ENCODE measurements at places on chromosomes 13 and 19.

DNA sequence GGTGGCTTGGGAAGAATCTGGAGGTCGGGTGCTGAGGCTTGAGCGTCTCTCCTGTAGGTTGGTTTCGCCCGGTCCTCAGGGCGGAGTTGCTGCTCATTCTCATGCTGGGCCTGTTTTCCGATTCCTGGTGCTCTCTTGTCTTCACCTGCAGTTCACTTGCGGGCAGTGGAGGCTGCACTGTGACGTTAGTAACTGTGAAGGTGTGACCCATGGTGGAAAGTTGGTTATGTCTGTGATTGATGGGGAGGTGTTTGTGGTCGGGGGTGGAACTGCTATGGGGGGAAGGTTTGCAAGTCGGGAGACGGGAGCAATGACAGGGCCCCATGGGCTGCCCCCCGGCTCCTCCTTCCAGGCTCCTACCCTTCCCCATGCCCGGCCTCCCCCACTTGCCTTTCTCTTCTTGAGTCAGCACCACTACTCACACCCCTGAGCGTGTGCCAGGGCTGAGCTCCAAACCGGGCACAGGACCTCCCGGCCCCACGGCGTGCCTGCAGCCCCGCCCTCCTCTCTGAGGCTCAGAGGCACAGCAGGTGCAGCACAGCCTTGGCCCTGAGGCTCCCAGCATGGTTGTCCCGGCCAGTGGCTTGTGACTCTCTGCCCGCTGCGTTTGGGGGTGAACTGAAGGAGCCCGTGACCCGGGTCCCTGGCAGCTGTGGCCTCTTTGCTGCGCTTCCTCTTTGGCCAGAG, 79.1 kb downstream of the ATP11A start:
- DNase-seq = no peak

GRCh38 chr19:6424195-6424938, at the start of gene KHSRP:
KHSRP (minus strand) TSS chr19:6424811; CDS start chr19:6424701, 110 bp downstream.
- DNase-seq = no peak

DNA sequence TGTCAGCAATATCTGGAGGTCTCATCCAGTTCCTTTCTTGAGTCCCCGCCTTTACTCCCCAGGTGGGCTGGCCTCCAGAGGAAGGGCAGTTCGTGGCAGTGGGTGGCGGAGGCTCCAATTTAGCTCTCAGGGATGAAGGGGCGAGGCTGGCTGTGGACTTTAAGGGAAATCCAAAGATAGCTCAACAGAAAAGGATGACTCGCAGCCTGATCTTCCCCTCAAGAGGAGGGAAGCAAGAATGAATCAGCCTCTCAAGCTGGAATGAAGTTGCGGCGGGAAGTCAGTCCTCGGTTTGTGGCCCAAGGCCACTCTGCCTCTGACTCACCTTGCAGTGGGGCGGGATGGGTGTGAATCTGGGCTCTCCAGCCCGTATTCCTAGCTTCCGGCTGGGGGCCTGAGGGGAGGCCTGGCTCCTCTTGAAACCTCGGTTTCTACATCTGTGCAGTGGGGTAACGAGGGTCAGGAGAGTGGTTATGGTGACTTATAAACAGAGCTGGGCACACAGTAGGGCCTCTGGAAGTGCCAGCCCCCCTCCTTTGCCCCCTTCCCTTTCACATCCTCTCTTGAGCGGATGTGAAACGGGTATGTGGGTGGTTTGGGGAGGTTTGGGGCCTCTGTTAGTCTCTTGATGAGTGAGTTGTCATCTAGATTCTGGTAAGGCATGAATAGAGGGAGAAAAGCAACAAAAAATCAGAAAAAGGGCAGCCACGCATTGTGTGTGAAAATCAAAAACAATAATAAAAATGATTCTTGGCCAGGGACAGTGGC, 10.5 kb upstream of the SMG9 start:
- no peak for DNase-seq

GRCh38 chr13:27383104-27383921, 41.1 kb upstream of the GTF3A start:
- DNase-seq = no peak

DNA sequence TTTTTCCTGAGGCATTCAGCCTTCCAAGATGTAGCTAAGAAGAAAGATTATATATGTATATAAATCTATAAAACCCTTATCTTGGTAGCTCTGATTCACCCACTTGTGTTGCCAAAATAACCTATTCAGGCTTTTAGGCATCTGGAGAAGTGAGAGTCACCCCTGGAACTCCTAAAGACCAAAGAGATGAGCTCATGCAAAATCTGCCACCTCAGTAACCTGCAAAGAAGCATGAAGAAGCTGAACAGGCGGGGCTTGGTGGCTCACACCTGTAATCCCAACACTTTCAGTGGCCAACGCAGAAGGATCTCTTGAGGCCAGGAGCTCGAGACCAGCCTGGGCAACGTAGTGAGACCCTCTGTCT, 393.7 kb downstream of the FOXO1 start:
- no peak for DNase-seq

GRCh38 chr13:28173793-28174192, 35.4 kb downstream of the PAN3 start:
- no peak for DNase-seq

- DNase-seq = no peak
These were observed 18.2 kb downstream of the ARHGAP33 start for GRCh38 chr19:35793381-35794165.

DNA sequence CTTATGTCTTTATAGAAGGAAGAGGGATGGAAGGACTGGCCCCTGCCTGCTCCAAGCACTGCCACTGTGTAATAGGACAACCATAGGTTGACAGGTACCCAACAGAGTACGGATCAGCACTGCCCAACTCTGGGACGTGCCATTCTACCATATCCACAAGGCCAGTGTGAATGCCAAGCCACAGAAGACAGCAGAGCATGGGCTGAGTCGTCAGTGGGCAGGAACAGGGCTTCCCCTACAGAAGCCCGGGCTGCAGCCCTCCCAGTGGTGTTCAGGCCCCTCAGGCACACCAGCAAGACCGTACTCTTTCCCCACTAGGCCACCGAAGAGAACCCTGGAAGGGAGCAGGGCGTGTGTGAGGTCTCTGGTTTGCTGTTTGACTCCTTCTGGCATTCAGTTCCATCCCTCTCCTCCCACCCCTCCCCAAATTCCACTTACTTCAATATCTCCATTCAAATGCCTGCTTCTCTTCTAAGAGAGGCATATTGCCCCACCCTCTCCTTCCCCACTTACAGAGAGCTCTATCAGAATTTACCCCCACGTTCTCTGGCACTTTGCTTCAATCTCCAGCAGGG, 209.4 kb downstream of the FOXO1 start:
- DNase-seq = no peak

GRCh38 chr13:42102961-42103865, 54.8 kb downstream of the DGKH start:
- no peak for DNase-seq

DNA sequence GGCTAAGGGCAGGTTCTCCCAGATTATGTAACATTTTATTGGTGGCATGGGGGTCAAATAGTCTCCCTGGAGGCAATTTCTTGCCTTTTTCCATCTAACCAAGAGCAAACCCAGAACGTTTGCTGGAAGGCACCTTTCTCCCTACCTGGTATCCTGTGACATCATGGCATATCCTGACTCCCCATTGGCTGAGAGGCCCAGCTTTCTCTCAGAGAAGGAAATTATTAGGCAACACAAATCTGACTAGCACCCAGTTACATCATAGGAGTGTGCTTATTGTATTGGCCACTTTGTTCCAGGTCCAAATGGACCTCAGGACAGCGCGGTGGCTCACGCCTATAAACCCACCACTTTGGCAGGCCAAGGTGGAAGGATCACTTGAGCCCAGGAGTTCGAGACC, 13.0 kb downstream of the NTN5 start:
- DNase-seq = no peak

- DNase-seq = no peak
These were observed 212.8 kb downstream of the RFC3 start for GRCh38 chr13:34030782-34031181.

- DNase-seq = no peak
These were observed 36.9 kb upstream of the DCUN1D2 start for GRCh38 chr13:113527272-113527958.

DNA sequence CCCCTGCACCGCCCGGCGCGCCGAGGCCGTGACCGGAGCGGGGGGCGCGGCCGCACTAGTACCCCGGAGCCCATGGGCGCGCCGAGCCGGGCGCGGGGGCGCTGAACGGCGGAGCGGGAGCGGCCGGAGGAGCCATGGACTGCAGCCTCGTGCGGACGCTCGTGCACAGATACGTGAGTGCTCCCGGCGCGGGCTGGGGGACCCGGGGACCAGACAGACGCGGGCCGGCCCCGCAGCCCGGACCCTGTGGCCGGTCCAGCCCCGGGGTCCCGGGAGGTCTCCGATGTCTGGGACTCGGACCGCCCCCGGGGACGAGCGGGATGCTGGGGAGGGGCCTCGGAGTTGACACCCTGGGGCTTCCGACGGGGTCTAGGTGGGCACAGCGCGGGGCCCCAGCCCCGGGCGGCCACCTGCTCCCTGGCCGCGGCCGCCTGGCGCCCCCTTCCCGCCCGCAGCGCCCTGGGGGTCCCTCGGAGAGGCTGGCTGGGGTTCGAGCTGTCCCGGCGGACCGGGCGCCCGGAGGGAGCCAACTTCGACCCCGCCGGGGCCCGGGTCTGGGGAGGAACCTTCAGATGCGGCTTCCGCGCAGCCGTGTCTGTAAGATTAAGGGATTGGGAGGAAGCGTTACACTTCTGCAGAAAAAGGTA, 568 bp downstream of the ATP11A start:
- no peak for DNase-seq

- no peak for DNase-seq
These were observed 288.5 kb downstream of the IRS2 start for GRCh38 chr13:109497917-109498316.

DNA sequence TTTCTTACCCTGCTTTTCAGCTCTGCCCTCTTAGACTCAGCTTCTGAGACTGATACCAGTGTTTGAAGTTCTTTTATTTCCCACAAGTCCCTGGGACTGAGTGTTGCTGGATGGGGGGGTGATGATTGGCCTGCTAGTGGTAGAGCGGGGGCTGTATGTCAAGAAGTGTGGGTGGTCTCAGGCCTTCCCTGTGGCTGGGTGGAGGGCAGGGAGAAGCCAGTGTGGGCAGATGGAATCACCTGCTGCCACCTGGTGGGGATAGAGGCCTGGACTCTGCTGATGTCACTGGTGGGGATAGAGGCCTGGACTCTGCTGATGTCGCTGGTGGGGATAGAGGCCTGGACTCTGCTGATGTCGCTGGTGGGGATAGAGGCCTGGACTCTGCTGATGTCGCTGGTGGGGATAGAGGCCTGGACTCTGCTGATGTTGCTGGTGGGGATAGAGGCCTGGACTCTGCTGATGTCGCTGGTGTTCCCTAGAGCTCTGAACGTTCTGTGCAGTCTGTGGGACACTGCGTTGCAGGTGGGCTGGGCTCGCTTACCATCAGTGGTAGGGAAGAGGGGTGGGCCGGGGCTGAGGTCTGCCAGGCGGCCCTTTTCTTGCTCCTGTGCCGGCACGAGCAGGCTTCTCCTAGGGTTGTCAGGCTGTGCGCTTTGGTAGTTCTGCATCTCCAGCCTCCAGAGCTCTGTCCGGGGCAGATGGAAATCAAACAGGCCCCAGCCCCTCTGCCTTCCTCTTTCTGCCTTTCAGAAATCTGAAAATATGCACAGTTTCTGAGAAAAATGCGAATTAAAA, 101.3 kb downstream of the ARHGEF7 start:
- no peak for DNase-seq

GRCh38 chr19:55005684-55006488, 32.2 kb downstream of the GP6 start:
- DNase-seq = peak; percentile 40

- no peak for DNase-seq
These were observed 22.3 kb downstream of the IER2 start for GRCh38 chr19:13172346-13173138.

DNA sequence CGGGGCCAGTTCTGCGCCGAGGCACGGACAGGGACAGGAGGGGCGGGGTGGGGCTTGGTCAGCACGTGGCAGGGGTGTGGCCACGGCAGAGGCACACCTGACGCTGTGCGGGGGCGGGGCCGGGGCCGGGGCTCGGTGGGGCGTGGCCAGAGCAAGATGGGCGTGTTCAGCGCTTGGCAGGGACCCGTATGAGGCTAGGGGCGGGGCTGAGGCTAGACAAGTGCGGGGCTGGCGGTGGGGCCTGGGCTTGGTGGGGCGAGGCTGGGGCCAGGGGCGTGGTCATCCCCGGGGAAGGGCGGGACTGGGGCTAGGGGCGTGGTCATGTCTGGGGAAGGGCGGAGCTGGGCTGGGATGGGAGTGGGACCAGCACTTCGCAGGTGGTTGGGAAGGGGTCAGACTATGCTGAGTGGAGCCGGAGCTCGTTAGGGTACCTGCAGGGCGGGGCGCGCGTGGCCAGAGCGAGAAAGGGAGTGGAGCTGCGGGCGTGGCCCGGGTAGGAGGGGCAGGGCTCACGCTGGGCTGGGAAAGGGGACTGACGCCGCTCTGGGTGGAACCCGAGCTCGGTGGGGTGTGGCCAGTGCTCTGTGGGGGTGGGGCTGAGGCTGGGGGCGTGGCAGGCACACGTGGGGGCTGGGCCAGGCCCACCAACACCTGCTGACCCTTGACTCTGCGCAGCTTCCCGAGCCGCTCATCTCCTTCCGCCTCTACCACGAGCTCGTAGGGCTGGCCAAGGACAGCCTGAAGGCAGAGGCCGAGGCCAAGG, 12.8 kb downstream of the POLR2E start:
- DNase-seq = no peak

- peak; percentile 55 for DNase-seq
These were observed at the start of gene VAV1 for GRCh38 chr19:6772028-6772865. VAV1 (plus strand) TSS chr19:6772708; CDS start chr19:6772808, 100 bp downstream.

DNA sequence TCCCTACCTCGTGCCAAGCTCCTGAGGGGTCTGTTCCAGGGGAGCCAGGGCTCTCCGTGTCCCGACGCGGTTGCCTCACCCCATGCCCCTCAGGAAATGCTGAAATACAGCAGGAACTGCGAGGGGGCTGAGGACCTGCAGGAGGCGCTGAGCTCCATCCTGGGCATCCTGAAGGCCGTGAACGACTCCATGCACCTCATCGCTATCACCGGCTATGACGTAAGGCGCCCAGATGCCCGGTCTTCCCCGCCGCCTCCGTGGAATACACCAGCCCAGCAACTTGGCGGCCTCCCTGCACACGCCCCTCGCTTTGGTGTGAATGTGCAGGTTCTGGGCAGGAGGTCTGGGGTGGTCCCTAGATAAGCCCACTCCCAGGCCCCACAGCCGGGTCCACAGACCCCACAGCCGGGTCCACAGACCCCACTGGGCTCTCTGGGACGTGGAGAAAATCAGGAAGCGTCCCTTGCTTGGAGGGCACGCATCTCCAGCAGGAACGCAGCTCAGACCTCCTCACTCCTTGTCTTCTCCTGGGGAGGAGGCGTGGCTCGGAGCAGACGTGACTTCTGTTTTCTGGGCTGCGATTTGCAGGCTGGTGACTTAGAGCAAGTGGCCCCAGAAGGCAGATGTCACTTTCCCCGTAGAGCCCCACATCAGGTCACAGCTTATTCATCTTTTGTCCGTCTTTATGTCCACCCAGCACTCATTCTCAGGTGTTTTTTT, 19.4 kb upstream of the F7 start:
- DNase-seq = no peak

DNA sequence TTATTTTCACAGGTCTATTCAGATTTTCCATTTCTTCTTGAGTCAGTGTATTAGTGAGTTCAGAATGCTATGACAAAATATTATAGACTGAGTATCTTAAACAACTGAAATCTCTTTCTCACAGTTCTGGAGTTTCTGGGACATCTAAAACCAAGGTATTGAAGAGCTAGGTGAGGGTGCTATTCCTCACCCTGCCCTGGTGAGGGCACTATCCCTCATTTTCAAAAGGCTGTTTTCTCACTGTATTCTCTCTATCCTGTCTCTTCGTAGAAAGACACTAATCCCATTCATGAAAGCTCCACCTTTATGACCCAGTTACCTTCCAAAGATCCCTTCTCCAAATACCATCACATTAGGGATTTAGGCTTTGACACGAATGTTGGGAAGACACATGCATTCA, 1617.1 kb downstream of the PCDH9 start:
- no peak for DNase-seq

GRCh38 chr19:18597809-18598660, 8.6 kb downstream of the CRLF1 start:
- DNase-seq = no peak

Measured in esophagus squamous epithelium (tissue), 5 donors.